ENCODE measurements at places on chromosomes 6 and 20.

GRCh38 chr6:104281370-104281769 lies 578.3 kb downstream of the HACE1 start:
- no peak for DNase-seq

DNA sequence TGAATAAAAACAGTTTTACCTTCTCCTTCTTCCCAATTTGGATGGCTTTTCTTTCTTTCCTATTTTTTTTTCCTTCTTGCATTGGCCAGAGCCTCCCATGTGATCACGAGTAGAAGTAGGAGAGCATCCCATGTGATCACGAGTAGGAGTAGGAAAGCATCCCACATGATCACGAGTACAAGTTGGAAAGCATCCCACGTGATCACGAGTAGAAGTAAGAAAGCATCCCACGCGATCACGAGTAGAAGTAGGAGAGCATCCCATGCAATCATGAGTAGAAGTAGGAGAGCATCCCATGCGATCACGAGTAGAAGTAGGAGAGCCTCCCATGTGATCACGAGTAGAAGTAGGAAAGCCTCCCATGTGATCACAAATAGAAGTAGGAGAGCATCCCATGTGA lies 218.6 kb downstream of the DLL1 start:
- no peak for DNase-seq

GRCh38 chr6:52511572-52512151 lies 65.2 kb downstream of the TRAM2 start:
- no peak for DNase-seq

DNA sequence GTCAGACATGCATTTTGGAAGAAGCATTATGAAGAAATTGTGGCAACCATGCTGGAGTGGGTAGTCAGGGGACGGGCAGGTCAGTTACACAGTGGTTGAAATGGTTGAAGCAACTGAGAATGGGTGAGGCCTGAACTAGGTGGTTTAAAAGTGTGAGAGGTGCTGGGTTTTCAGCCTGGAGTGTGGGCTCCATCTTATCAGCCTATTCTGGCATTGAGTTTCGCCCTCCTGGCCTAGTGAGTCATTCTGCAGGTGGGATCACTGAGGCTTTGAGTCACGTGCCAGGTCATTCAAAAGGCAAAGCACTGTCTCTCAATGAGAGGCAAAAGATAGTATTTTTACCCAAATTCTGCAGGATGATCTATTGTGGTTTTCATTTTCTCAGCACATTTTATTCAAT lies 181.9 kb upstream of the CHD6 start:
- DNase-seq, result no peak

DNA sequence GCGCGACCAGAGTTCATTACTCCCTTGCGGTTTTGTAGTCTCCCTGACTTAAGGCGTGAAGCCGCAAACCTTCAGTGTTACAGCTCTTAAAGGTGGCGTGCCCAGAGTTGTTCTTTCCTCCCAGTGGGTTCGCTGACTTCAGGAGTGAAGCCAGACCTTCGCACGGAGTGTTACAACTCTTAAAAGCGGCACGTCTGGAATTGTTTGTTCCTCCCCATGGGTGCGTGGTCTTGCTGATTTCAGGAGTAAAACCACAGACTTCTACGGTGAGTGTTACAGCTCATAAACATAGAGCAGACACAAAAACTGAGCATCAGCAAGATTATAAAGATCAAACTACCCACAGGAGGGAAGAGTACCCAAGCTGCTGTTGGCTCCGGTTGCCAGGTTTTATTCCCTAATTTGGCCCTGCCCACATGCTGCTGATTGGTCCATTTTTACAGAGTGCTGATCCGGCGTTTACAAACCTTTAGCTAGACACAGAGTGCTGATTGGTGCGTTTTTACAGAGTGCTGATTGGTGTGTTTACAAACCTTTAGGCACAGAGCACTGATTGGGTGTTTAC lies 10.4 kb downstream of the TMEM14C start:
- DNase-seq, result no peak

GRCh38 chr6:257031-257725 lies 35.1 kb upstream of the DUSP22 start:
- DNase-seq, result peak; percentile 50

GRCh38 chr6:150056916-150057315 lies 12.0 kb downstream of the ULBP3 start:
- DNase-seq, result no peak

DNA sequence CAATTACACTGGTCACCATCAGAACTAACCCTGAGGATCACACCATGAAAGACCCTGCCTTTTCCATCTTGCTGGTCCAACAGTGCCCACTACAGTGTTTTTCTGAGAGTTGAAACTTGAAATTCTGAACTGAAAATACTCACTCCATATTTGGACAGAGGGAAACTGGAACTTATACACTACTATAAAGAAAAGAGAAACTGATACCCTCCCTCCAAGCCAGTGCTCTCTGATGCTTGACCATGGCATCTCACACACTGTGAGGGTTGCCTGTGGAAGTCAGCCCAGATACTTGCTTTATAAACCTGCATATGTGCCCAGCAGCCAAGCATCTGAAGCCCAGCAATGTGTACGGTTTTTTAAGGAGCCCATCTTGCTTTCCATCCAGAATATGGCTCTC lies 108.7 kb downstream of the FOXA2 start:
- no peak for DNase-seq

DNA sequence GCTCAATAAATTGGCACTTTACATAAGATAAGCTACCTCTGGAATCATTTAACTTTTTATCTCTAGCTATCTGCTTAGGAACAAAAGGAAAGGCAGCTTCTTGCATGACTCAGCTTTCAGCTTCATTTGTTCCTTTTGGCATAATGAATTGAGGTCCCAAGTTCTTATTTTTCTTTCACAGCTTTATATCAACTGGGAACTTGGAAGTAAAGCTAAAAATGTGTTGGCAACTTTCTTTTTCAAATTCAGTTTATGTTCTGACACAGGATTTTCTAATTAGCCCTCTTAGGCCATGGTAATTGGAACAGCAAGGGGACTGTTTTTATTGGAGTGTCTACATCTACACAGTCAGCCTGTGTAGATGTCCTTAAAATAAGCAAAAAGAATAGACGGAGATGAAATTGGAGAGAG lies 55.2 kb upstream of the MRAP2 start:
- DNase-seq, result no peak

Measured in HL-60 (cell line).